ENCODE measurements at places on chromosomes 6 and 20.

DNA sequence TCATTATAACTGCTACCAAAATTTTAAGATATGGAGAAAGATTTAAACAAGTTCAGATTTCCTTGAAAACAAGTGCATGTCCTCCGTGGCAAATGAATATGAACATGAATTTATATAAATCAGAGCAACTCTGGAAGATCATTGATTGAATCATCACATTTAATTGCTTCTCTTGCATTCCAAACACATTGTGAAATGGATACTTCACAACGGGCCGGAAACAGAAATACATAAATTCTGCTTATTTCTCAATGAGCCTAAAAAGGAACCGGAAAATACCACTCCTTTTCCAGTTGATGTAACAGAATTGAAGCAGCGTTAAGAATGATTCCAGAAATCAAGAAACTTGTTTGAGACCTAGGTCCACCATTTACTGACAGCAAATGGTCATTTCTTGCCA, 134.6 kb upstream of the BTN3A2 start:
- DNase-seq = no peak

DNA sequence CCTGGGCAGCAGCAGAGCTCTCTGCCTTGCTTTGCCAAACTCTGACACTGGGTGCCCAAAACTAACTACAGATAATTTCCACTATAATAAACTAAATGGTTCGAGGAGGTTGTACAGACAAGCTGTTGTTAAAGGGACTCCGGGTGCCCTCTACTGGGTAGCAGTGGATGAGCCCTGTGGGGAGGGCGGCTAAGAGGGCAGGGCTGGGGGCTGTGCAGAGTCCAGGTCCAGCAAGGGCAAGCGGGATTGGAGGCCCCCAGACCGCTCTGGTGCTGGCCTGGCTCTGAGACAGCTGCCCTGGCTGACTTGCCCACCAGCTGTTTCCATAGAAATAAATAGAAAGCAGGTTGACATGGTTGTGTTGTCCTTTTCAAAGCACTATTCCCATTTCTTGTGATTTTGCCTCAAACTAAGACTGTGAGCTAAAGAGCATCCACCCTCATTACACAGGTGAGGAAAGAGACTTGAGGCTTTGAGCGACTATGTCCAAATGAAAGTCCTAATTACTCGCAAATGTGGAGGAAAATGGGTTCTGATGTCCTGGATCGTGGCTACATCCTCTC, 167.6 kb upstream of the CST7 start:
- no peak for DNase-seq

GRCh38 chr6:19535351-19535750, 301.8 kb upstream of the ID4 start:
- no peak for DNase-seq

- no peak for DNase-seq
These were observed 198.4 kb downstream of the ISM1 start for GRCh38 chr20:13419477-13419876.

GRCh38 chr6:106011476-106011875, 74.7 kb upstream of the PRDM1 start:
- DNase-seq = no peak

GRCh38 chr20:17722493-17723300, 22.9 kb downstream of the BANF2 start:
- DNase-seq = no peak

Measured in CD4-positive, alpha-beta T cell treated with Interleukin-2 at 100 ng/mL for 4 hours (primary cell).